T-cell (primary cell): ENCODE measurements at places on chromosomes 1 and 21.
A peak's percentile ranks its signal among the peaks of the same experiment; 100 is the strongest.

- DNase-seq = no peak
Observed at GRCh38 chr1:230333590-230334446, 92.3 kb downstream of the PGBD5 start.

GRCh38 chr1:117656202-117656641 is 50.4 kb downstream of the TENT5C start:
- DNase-seq = peak; percentile 74

DNA sequence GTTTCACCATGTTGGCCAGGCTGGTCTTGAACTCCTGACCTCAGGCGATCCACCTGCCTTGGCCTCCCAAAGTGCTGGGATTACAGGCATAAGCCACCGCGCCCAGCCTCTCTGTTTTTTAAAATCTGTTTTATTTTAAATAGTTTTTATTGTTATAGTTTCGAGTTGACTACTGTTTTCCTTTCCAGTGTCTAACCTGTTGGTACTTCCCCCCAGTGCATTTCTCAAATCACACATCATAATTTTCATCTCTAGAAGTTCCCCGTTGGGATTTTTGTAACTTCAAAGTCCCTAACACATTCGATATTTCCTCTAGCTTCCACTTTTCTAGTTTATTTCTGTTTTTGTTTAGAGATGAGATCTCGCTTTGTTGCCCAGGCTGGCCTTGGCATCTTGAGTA is 7.5 kb downstream of the HES4 start:
- DNase-seq = no peak

DNA sequence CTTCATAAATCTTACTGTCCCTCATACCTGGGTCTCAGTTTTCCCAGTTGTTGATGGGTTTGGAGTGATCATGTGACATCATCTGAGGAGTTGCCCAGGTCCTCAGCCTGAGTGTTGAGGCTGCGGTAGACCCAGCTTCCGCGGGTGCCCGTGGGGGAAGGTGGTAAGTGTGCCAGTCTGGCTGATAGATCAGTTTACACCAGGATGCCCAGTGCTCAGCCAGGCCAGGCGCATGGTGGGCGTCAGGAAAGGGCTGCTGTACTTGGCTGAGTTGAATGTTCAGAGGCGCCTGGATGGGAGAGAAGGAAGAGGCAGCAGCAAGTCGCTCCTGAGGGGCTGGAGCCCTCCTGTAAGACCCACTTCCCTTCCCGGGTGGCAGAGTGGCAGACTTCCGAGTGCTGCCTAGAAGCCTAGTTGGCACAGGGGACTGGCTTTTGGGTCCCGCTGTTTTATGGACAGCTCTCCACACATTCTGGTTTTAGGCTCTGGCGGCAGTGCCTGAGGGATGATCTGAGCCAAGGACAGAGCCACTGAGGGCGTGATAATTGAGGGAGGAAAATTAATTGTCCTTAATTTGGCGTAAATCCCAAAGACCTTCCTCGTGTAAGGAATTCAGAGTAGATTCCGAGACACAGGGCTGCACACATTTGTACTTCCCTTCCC is 35.8 kb downstream of the PTPRF start:
- DNase-seq = no peak

DNA sequence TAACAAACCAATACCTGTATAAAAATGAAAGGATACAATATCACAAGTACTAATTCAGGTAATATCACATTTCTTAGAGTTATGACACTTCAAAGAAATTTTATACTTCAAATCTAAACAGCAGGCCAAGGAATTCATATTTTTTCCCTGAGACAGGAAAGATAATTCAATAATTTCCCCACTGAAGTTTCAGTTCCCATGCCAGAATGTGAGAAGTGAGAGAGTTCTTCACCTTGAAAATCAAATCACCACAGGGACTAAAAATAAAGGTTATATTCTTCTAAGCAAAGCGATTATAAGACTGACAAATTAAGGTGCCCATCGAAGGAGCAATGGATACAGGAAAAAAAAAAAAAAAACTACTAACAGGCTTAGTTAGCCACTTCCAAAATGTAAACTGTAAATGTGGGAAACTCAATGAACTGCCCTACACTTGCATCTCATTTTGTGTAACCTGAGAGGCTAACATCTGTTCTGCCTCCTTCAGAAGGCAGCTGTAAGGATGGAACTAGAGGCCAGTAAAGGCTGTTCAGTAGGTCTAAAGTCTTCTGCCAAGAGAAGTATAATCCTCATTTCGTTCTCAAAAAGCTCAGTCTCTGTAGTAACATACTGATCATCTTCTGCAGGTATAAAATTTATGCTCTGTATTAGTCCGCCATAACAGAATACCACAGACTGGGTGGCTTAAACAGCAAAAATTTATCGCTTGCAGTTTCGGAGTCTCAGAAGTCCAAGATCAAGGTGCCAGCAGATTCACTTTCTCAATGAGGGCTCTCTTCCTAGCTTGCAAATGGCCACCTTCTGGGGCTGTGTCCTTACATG is 127.8 kb downstream of the RERE start:
- DNase-seq = no peak
